ENCODE measurements at places on chromosomes 2 and 18.

DNA sequence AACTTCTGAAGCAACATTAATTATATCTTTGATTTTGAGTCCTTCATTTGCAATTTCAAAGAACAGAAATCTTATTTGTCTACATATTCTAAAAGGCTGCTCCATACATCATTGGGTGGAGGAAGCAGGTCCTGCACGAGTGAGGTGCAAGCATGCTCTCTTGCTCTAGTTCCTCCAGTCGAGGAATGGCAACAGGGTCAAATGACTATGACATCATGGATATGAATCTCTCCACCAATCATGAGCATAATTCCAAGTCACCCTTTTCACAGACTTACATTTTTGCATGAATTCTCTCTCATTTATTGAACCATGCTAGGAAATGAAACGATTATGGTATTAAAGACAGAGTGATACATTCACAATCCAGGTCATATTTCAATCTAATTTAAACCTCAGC lies 608.8 kb upstream of the SOX11 start:
- DNase-seq: no peak

GRCh38 chr2:173216668-173217067 lies 138.0 kb upstream of the CDCA7 start:
- no peak for DNase-seq

DNA sequence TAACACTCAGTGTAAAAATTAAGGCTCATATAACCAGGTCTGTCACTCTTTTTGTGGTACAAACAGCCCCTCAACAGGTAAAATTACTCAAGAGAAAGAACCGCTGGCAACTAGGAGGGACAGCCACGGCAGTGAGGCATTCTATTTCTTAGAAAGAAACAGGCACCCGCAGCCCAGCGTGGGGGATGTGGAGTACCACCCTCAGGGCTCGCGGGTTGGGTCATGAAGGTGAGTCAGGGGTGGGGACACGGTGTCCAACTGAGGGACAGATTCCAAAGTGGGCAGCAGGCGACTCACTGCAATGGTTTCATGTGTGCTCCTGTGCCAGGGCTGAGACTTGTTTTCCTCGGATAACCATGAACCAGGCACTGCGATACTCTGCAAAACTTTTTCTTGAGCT lies 129.4 kb downstream of the DTNB start:
- no peak for DNase-seq

DNA sequence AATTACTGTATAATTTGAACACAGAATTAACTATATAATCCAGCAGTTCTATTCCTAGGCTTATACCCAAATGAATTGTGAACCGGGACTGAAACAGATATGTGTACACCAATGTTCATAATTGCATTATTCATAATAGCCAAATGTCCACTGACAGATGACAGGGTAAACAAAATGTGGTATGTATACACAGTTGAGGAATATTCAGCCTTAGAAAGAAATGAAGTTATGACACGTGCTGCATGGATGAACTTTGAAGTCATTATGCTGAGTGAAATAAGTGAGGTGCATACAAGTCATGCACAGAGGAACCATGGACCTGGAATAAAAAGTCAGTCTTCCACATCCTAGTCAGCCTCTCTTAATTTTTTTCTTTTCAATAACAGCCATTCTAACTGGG lies 91.9 kb downstream of the SH3RF3 start:
- no peak for DNase-seq

DNA sequence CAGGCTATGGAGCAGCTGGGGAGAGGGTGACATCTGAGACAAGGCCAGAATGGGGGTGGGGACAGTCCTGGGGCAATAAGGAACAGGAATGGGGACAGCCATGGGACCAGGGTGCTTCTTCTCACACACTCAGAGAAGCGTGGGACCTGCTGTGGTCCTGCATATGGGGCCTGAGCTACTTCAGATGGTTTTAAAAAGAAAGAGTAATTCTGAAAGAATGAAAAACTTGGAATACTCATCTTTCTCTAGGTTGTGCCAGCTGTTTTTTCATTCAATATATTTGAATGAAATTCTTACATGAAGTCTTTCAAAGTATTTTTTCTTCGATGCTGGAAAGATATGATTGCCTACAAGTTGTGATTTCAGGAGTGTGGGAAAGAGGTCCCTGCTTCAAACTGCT lies 227.5 kb upstream of the APCDD1 start:
- no peak for DNase-seq

- no peak for DNase-seq
Observed at GRCh38 chr2:128108166-128108565, 17.2 kb downstream of the UGGT1 start.

GRCh38 chr18:48974304-48975119 lies 23.7 kb upstream of the SMAD7 start:
- no peak for DNase-seq

- no peak for DNase-seq
Observed at GRCh38 chr18:36912887-36913286, 84.0 kb downstream of the KIAA1328 start.

DNA sequence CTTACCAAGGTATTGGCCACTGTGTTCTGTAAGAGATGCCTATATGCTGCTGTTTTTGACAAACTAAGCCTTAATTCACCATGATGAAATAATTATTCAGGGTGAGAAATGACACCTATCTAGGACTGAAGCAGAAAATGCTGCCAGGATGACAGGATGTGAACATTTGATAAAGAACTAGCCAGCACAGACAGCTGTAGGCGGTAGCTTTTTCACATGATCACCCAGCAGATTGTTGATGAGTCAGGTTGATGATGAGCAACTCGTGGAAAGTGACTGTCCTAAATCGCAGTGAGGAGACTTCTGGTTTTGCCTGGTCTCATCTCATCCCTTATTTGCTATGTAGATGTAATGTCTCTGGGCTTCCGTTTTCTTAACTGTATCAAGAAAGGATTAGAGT lies 144.1 kb downstream of the PRPF40A start:
- peak; percentile 11 for DNase-seq

Data from stimulated activated CD4-positive, alpha-beta T cell treated with anti-CD3 and anti-CD28 coated beads, Interleukin-4, amount 100 ng/mL, for 4 hours (primary cell).